ENCODE measurements at places on chromosomes 12 and 14.

DNA sequence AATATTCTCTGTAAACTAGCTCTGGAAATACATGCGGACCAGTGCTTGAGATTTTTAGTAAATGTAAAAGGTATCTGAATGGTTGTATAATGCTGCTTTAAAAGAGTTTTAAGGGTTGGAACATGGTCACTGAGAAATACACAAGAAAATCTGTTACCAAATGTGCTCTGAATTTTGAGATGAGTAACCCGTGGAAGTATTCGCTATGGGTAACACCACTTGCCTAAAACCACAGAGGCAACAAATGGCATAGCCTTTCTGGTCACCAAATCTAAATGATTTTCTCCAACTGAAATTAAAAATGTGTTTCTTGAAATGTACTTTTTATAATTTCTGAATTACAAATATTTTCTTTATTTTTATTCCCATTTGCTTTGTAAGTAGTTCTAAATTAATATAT lies 745.7 kb downstream of the DIO2 start:
- no peak for DNase-seq

DNA sequence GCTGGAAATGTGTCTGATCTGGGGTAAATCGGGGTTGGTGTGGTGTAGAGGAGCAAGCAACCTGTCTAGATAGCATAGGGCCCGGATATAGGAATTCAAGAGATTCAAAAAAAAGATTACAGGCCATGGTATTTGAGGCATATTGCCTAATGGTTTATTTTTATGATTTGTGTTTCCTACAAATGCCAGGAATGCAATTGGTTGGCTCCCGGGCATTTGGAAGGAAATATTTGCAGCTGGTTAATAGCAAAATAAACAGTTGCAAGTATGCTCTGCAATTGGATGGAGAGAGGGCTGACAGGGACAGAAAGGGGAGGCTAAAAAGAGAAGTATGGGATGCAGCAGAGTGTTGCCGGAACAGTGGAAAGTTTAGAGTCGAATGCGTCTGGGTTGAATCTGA lies 315.6 kb upstream of the ATP2B1 start:
- peak; percentile 57 for DNase-seq

DNA sequence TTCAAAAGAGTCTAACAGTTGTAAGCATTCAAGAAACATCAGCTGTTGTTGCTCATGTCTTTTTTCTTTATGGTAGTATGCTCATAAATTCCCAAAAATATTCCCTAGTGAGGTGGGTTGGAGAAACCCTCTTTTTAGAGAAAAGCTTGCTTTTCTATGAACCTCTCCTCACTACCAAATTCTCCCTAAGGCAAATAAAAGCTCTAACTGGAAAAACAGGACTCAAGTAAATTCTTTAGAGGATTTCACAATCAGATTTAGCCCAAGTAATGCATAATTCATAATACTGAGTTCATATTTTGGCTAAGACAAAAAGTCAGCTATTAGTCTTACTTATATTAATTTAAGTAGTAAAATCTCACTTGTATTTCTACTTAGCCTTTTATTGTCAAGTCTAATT lies 59.1 kb downstream of the DIO2 start:
- DNase-seq, result no peak

GRCh38 chr14:31945701-31946100 lies 131.4 kb upstream of the ARHGAP5 start:
- DNase-seq, result no peak

DNA sequence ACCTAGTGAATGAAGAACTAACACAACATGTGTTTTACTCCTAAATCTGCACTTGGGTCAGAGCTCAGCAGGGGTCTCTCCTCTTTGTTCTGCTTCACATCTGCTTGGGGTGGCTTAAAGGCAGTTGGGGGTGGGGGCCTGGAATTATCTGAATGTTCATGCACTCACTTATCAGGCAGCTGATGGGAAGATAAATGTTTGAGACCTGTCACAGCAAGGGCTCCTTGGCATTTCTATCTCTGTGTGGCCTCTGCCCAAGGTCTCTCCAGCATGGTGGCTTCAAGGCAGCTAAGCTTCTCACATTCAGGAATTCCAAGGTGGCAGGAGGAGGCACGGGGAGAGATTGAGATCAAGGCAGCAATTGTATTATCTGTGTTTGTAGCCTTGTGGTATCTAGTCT lies 6.4 kb upstream of the HMGA2 start:
- DNase-seq, result no peak

DNA sequence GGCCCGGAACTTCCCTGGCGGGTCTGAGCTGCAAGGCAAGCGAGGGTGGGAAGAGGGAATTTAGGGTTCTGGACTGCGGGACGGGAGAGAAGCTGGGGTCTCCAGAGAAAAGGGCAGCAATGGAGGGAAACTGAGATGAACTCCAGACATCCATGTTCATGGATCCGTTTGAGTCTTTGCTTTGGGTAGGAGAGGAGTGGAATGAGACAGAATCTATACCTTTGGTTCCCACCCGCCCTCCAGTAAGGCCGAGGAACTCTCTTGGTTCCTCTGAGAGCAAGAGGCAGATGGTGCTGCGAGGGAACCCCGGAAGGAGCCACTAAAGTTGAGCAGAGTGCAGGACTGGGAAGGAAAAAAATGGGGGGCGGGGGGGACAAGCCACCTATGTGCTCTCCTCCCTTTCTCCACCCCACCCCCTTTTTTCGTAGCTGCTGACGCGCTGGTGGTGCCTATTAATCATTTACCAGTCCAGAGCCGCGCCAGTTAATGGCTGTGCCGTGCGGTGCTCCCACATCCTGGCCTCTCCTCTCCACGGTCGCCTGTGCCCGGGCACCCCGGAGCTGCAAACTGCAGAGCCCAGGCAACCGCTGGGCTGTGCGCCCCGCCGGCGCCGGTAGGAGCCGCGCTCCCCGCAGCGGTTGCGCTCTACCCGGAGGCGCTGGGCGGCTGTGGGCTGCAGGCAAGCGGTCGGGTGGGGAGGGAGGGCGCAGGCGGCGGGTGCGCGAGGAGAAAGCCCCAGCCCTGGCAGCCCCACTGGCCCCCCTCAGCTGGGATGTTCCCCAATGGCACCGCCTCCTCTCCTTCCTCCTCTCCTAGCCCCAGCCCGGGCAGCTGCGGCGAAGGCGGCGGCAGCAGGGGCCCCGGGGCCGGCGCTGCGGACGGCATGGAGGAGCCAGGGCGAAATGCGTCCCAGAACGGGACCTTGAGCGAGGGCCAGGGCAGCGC lies 1.2 kb downstream of the SSTR1 start:
- peak; percentile 85 for DNase-seq

DNA sequence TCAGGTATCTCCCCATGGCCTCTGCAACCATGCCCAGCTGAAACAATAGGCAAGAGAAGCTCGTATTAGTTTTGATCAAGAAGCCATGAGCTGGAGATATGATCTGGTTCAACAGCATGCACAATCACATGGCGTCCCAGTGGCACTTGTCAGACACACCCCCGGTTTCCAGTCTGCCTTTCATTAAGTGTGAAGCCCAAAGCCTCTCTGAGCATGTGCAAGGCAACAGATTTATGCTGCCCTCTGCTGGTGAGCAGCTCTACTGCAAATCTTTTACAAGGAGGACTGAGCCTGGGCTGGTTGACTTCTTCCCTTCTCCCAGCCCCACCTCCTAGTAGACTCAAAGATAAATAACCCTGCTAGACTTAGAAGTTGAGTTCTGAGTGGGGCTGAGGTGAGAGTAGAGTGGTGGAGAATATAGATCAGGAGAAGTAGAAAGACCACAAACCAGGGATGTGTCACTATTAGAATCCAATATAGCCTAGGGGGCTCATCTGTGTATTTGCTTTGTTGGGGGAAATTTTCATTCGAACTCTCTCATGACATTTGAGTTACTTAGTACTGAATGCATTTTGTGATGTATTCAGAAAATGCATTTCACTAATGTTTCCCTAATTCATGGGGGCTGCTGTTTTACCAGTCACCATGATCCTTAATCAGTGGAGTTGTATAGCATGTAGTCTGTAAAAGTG lies 53.7 kb upstream of the MBIP start:
- DNase-seq, result peak; percentile 84

- no peak for DNase-seq
Measured at GRCh38 chr14:28719130-28719529, 47.5 kb upstream of the FOXG1 start.

- DNase-seq, result no peak
Measured at GRCh38 chr14:22410497-22410896, 178.5 kb downstream of the DAD1 start.

DNA sequence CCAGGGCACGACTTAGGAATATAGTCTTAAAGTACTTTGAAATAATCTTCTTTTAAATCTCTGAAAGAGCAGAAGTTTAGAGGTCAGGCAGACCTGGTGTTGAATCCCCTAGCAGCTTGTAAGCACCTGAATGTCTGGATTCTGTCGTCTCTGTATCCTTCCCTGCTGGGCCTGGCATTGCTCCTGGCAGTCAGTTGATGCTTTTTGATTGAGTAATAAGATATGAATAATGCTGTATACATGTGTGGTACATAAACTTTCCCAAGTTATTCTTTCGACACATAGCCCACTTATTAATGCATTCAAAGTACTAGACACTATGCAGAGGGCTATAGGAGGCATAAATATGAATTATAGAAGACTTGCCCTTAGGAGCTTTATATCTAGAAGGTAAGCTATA lies 31.4 kb downstream of the EVL start:
- peak; percentile 39 for DNase-seq

- DNase-seq, result no peak
Measured at GRCh38 chr14:61889914-61890351, 127.7 kb downstream of the SNAPC1 start.

DNA sequence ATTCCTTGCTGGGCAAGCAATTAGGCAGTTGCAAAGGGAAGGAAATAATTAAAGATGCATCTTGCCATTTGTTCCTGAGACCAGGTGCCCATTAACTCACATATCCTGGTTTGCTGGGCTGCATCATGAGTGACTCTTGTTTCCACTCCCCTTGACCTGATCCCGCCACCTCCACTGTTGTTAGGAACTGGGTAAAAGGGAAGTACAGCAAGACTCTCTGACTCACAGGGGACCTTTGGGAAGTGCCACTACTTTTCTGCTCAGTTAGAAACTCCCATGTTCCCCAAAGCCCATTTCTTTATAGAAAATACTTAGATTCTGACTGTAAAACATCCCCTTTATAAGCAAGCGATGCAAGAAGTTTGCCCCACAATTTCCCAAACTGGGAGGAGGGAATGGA lies 186.0 kb upstream of the BCL2L14 start:
- no peak for DNase-seq

DNA sequence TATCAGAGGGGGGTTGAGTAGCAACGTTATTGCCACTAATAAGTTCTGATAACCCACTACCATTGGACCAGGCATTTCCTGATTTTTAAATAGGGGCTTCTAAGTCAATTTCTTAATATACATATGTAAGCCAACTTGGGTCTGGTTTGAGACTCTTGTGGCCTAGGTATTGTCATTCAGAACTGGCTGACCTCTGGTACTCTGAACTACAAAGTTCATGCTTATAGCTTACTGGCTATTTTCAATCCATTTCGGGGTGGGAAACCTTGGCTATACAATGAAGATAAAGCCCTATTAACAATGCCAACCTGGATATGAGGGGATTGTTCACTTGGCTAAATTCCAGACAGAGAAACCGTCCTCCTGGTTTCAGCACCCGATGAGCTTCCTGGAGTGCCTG lies 8.7 kb downstream of the DYNLL1 start:
- DNase-seq, result no peak

DNA sequence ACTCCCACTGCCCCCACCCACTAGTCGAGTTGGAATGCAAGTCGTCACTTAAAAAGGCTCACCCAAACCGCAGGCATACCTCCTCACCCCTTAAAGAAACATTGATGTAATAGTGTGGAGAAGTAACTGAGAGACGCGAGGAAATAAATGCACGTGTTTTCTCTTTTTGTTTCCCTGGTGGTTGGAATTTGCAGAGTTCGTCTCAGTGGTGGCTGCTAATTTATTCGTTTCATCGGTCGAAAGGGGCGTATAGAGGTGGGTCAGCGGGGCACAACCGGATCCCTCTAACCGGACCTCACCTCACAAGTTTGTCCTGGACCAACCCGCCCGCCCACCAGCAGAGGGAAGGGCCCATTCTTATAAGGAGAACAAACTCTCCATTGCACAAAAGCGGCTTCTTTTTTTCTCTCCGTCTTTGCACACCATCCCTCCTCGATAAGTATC lies 5.0 kb upstream of the NPAS3 start:
- peak; percentile 42 for DNase-seq

DNA sequence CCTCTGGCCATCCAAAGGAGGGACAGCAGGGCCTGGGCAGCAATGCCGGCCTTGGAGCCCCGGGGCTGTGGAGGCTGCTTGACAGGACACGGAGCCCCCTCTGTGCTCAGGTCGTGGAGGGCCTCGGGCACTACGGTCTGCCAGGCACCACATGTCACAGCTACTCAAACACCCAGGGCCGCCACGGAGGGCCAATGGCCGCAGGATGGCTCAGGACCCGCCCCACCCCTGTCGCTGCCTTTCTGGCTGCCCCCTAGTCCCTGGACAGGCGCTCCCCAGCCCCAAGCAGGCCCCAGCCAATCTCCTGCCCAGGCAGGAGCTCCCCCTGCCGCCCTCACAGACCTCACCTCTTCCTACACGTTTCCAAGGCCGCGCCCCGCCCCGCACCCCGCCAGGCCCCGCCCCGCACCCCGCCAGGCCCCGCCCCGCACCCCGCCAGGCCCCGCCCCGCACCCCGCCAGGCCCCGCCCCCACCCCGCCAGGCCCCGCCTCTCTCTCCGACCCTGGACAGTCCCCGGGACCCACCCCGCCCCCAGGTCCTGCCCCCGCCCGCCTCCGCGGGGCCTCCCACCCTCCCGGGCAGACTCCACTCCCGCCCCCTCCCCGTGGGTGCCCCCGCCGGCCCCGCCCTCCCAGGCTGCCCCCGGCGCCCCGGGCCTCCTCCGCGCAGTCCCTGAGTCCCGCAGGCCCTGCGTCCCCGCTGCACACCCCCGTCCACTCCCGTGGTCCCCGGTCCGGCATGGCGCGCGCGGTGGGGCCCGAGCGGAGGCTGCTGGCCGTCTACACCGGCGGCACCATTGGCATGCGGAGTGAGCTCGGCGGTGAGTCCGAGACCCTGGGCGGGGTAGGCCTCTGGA lies at the start of gene ASPG:
Gene ASPG, plus strand, starts transcription at position 669 of the 857 bp plus-strand sequence. Its CDS starts 71 bp downstream, at position 740.
- DNase-seq, result no peak

GRCh38 chr12:49945394-49946080 lies 5.0 kb upstream of the AQP2 start:
- peak; percentile 94 for DNase-seq

- DNase-seq, result no peak
Measured at GRCh38 chr14:104817930-104818713, 17.2 kb downstream of the ZBTB42 start.

DNA sequence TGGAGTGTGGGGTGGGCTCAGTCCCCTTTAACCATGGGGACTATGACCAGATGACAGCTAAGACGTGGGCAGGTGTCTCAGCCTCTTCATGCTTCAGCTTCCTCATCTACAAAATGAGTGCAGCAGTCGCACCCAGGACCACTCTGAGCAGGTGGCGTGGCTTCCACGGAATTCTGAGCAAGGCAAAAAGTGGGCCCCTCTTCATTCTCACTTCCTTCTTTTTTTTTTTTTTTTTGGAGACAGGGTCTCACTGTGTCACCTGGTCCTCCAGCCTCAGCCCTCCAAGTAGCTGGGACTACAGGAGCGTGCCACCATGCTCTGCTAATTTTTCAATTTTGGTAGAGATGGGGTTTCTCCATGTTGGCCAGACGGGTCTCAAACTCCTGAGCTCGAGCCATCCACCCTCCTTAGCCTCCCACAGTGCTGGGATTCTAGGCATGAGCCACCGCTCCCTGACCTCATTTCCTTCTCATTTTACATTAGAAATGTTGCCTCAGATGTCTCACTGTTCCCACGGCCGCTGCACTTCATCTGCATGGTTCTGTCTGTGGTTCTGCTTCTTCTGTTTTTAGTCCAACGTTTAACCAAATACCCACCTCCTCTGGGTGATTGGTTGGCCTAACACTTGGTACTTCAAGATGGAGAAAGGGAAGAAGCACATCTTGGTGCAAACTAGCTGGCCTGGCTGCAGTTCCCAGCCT lies 41.3 kb upstream of the BCL7A start:
- no peak for DNase-seq
